ENCODE measurements at places on chromosomes 13 and 19. TPM values are rescaled to one million over a fixed set of nuclear protein-coding genes. Genes with fewer than 3 reads are reported as not detected.

DNA sequence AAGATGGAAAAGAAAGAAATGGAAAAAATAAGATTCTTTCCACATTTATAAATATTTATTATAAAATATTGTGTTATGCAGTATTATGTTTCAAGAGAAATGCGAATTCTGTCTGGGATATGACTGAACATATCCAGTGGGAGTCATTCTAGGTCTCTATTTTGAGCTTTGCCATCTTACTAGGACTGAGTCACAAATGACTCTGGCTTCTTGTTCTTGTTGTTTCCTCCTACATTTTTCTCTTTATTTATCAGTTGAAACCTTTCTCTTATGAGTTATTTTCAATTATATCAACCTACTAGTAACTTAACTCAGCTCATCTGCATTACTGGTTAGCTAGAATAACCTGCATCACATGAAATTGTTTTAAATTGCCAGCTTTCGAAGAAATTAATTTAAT lies 1247.3 kb downstream of the SLITRK1 start:
- no peak for DNase-seq

DMWD gene
- total RNA-seq: 66.0 TPM

GRCh38 chr19:47084879-47085439 lies 28.6 kb downstream of the ZC3H4 start:
- DNase-seq: no peak

LAIR1 gene
- 36.1 TPM for total RNA-seq

- no peak for DNase-seq
Measured at GRCh38 chr13:44842158-44842557, 147.1 kb downstream of the NUFIP1 start.

GRCh38 chr13:76643596-76643995 lies 242.6 kb downstream of the KCTD12 start:
- DNase-seq: no peak

- DNase-seq: no peak
Measured at GRCh38 chr19:2797280-2797679, 12.0 kb downstream of the THOP1 start.

DNA sequence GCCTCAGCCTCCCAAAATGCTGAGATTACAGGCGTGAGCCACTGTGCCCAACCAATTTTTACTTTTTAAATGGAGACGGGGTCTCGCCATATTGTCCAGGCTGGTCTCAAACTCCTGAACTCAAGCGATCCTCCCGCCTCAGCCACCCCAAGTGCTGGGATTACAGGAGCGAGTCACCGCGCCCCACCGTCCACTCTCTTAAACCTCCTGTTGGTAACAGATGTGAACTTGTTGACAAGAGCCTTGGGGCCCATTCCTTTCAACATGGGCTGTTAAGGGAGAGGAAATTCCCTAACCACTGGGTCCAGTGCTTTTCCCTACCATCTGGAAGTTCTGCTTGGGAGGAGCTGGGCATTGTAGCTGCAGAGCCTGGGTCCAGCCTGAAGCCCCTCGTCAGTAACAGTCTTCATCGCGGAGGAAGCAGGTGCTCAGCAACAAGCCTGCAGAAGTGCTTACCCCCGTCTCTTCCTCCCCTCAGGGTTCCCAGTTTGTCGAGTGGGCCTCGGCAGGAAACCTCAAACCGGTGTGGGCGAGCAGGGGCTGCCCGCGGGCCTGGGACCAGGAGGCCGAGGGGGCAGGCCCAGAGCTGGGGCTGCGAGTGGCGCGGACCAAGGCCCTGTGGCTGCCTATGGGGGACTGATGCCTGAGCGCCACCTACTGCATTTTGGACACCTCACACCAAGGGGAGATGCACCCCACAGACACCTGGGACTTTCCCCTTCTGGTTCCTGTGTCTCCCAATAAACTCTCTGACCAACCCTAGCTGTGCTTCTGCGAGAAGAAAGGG lies 4.0 kb upstream of the FLT3LG start:
- no peak for DNase-seq

GRCh38 chr13:50587115-50587514 lies 256.4 kb downstream of the DLEU7 start:
- DNase-seq: no peak

DNA sequence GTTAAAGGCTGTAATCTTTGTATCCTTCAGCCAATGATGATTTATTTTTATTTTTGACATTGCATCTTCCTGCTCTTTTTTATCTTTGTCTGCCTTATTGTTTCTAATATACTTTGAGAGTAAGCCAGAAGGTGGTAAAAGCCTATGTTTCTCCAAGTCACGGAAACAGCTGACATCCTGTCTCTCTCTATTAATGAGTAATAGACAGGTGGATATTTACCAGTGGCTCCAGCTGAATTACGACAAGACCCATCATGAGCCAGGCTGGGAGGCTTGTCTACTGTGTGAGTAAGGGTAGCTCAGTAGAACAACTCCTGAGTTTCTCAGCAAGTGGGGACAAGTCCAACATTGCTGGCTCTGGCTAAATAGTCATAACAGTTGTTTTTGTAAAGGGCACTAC lies 166.6 kb downstream of the NDFIP2 start:
- no peak for DNase-seq

- DNase-seq: no peak
Measured at GRCh38 chr13:113766035-113766800, 7.2 kb downstream of the TMEM255B start.

- DNase-seq: no peak
Measured at GRCh38 chr19:46407856-46408663, 5.3 kb downstream of the CCDC8 start.

FLT1 gene
- total RNA-seq: 23.6 TPM

GRCh38 chr13:110455941-110456340 lies 105.6 kb downstream of the RAB20 start:
- DNase-seq: peak; percentile 82

- no peak for DNase-seq
Measured at GRCh38 chr13:73230716-73231115, 171.9 kb downstream of the KLF5 start.

CLDN10 gene
- total RNA-seq: 85.7 TPM

CPAMD8 gene
- total RNA-seq: 2.9 TPM

NCR1 gene
- 0.32 TPM for total RNA-seq

DNA sequence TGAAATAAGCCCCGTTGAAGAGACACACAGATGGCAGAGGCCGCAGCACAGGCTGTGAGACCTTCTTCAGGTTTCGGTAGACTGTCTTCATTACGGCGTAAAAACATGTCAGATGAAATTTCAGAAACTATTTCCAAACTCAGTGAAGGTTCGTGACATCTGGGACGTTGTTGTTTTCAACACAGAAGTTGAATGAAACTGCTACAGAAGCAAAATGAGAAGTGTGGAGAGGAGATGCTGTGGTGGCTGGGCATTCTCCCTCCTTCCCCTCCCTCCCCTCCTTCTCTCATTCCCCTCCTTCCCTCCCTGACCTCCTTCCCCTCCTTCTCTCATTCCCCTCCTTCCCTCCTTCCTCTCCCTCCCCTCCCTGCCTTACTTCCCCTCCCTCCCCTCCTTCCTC lies 113.6 kb downstream of the ATP11A start:
- no peak for DNase-seq

- DNase-seq: no peak
Measured at GRCh38 chr19:35363711-35364425, 5.6 kb downstream of the FFAR3 start.

GRCh38 chr13:24678151-24678550 lies 2.1 kb upstream of the ATP12A start:
- no peak for DNase-seq

GRCh38 chr13:109919715-109920375 lies 133.5 kb upstream of the IRS2 start:
- no peak for DNase-seq

- DNase-seq: no peak
Measured at GRCh38 chr13:43767341-43767931, 19.3 kb downstream of the ENOX1 start.

GRCh38 chr13:48879432-48879831 lies 96.3 kb upstream of the FNDC3A start:
- DNase-seq: no peak

Measured in mucosa of gallbladder (tissue), 1 donor.